ENCODE measurements at places on chromosomes 3 and 15.
A peak's percentile ranks its signal among the peaks of the same experiment; 100 is the strongest.

GRCh38 chr3:147119346-147119745 lies 287.0 kb downstream of the ZIC4 start:
- no peak for DNase-seq

DNA sequence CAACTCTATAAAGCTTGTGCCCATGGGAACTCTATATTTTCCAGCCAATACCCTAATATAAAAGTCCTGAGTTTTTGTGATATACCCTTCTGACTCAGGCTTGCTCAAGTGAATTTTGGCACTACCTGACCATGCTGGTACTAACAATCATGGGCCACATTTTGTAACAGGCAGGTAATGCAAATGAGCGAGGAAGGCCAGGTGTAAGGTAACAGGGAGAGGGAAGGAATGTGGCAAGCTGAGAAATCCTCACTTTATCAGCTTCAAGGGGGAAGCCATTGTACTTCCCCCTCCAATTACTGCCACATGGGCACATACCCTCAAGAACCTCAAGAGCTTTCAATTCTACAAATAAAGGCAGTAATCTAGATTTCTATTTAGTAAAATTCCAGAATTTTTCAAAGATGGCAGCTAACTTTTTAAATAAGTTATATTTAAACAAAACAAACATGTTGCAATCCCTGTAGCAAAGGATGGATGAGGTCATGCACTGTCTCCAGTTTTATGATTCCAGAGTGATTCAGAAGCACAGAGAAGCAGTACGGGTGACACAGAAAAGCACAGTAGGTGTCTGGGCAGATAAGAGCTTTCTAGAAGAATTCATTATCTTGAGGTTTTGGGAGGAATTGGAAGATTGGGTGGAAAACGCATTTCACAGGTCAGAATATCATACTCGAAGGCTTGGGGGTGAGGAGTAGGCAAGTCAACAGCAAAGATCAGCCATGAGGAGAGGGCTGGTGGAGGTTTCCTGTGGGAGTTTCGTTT lies 87.6 kb downstream of the FOXP1 start:
- peak; percentile 50 for DNase-seq

DNA sequence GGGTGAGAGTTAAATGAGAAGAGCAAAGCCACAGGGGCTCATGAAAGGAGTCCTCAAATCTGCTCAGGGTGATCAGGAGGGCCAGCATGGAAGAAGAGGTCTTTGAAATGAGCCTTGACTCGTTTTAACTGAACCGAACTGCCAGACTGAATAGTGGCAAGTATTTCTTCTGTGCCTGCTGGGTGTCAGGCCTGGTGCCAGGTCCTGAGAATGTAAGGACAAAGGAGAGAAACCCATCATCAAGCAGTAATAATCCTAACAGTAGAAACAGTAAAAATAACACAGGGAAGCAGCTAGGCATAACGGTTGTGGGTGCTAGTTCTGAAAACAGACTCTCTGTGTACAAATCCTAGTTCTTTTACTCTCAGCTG lies 40.4 kb upstream of the SMAD3 start:
- no peak for DNase-seq

DNA sequence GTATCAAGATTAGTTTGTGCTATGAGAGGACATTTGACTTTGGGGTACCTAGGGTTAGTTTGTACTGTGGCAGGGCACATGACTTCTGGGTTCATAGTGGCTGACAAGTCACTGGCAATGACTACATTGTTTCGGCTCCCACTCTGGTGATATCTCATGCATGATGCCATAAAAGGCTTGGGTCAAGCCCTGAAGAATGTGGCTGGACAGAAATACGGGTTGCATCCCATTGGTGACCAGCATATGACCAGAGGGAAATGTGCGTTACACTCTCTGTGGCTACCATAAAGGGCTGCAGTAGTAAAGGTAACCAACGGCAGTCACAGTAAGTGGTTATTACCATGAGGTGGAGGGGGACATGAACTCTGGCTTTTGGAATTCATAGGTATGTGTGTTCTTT lies 18.4 kb downstream of the THOC7 start:
- DNase-seq, result no peak

GRCh38 chr3:17129556-17129955 lies 244.8 kb downstream of the PLCL2 start:
- DNase-seq, result no peak

- no peak for DNase-seq
These were observed 12.6 kb downstream of the CEP152 start for GRCh38 chr15:48798319-48798718.

DNA sequence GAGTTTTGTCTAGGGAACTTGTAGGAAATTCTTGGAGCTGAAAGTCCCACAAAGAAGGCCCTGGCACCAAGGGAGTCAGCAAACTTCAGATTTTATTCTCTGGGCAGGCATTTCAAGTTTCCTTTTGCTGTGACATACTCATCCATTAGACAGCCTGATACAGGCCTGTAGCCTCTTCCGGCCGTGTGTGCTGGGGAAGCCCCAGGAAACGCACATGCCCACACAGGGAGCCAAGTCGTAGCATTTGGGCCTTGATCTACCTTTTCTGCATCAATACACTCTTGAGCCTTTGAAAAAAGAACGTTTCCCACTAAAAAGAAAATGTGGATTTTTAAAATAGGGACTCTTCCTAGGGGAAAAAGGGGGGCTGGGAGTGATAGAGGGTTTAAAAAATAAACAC lies 15.0 kb downstream of the TIGIT start:
- no peak for DNase-seq

GRCh38 chr3:133742351-133743091 lies 3.7 kb upstream of the TF start:
- peak; percentile 45 for DNase-seq

GRCh38 chr3:14358426-14359211 lies 43.8 kb upstream of the SLC6A6 start:
- peak; percentile 70 for DNase-seq

- peak; percentile 27 for DNase-seq
These were observed 3.5 kb downstream of the PFN2 start for GRCh38 chr3:149967086-149967685.

- DNase-seq, result no peak
These were observed 241.7 kb downstream of the ATP8B4 start for GRCh38 chr15:49877117-49877872.
